Pulmonary artery endothelial cell (primary cell): ENCODE measurements at places on chromosomes 12 and 14. TPM values are rescaled to one million over a fixed set of nuclear protein-coding genes. Genes with fewer than 3 reads are reported as not detected.

The TCL1B gene
- total RNA-seq, result not detected in 2 replicates

The TAS2R19 gene
- total RNA-seq, result 3.9 and 4.1 TPM in 2 replicates

The IAPP gene
- not detected in 2 replicates for total RNA-seq

The ST8SIA1 gene
- 0.07 and 0.11 TPM in 2 replicates for total RNA-seq

The SCN8A gene
- 21.0 and 30.7 TPM in 2 replicates for total RNA-seq

The MYH7 gene
- not detected in 2 replicates for total RNA-seq

The APOLD1 gene
- 3.8 and 5.6 TPM in 2 replicates for total RNA-seq

The DHRS2 gene
- 0.07 and 0.21 TPM in 2 replicates for total RNA-seq

The CELA1 gene
- not detected in 2 replicates for total RNA-seq

The SOX5 gene
- total RNA-seq, result 0.42 and 1.1 TPM in 2 replicates

The PPP1R1A gene
- not detected in 2 replicates for total RNA-seq

The LPAR5 gene
- total RNA-seq, result 0.04 and 0.07 TPM in 2 replicates

The CALM1 gene
- total RNA-seq, result 1,262 and 1,419 TPM in 2 replicates

The RACGAP1 gene
- 49.2 and 84.9 TPM in 2 replicates for total RNA-seq

The OXA1L gene
- 94.2 and 118 TPM in 2 replicates for total RNA-seq

The KLHL33 gene
- under 0.01 and 0.04 TPM in 2 replicates for total RNA-seq

The DLK1 gene
- not detected in 2 replicates for total RNA-seq

The KRT8 gene
- total RNA-seq, result 8.8 and 16.0 TPM in 2 replicates

The SRGAP1 gene
- total RNA-seq, result 1.8 and 2.2 TPM in 2 replicates

The HNF1A gene
- total RNA-seq, result not detected in 2 replicates

The PTPN21 gene
- total RNA-seq, result 4.7 and 7.9 TPM in 2 replicates

The MARS1 gene
- 171 and 179 TPM in 2 replicates for total RNA-seq

The ALDH1L2 gene
- 2.5 and 2.9 TPM in 2 replicates for total RNA-seq

The OAS1 gene
- total RNA-seq, result 8.1 and 14.2 TPM in 2 replicates

The GPR162 gene
- total RNA-seq, result 9.0 and 13.5 TPM in 2 replicates

The IRAK3 gene
- total RNA-seq, result 9.4 and 15.5 TPM in 2 replicates

The AMDHD1 gene
- total RNA-seq, result under 0.01 and 0.07 TPM in 2 replicates

The CCDC38 gene
- not detected in 2 replicates for total RNA-seq

The DEGS2 gene
- 0.04 and 1.1 TPM in 2 replicates for total RNA-seq

The SOAT2 gene
- total RNA-seq, result not detected in 2 replicates

The GDF11 gene
- 3.6 and 5.1 TPM in 2 replicates for total RNA-seq

The INHBE gene
- total RNA-seq, result not detected in 2 replicates

The CACNA1C gene
- not detected in 2 replicates for total RNA-seq

The RPL10L gene
- not detected in 2 replicates for total RNA-seq

The RASSF9 gene
- 0.67 and 0.92 TPM in 2 replicates for total RNA-seq

The NR1H4 gene
- not detected in 2 replicates for total RNA-seq

The REP15 gene
- total RNA-seq, result 1.3 and 3.0 TPM in 2 replicates

The PLXNC1 gene
- total RNA-seq, result 0.53 and 0.71 TPM in 2 replicates

The ASIC1 gene
- 0.14 and 0.59 TPM in 2 replicates for total RNA-seq

The DIO3 gene
- total RNA-seq, result not detected in 2 replicates

The PTGER2 gene
- total RNA-seq, result not detected in 2 replicates

The EXOC3L4 gene
- not detected in 2 replicates for total RNA-seq

The TMEM132C gene
- total RNA-seq, result 0.11 and 0.26 TPM in 2 replicates

The NOVA1 gene
- total RNA-seq, result 2.1 and 2.9 TPM in 2 replicates

The GALNT8 gene
- total RNA-seq, result 0.40 and 2.7 TPM in 2 replicates

The ATP23 gene
- total RNA-seq, result 8.4 and 10.6 TPM in 2 replicates

The KRT78 gene
- not detected in 2 replicates for total RNA-seq

The TCP11L2 gene
- 26.1 and 27.4 TPM in 2 replicates for total RNA-seq

The COX8C gene
- total RNA-seq, result not detected in 2 replicates

The GZMB gene
- total RNA-seq, result not detected in 2 replicates

The PZP gene
- total RNA-seq, result 0.14 and 0.40 TPM in 2 replicates

The CYP27B1 gene
- total RNA-seq, result 0.35 and 0.66 TPM in 2 replicates

The SERPINA10 gene
- not detected in 2 replicates for total RNA-seq

The PTPRQ gene
- total RNA-seq, result not detected in 2 replicates

The ZNF891 gene
- total RNA-seq, result 0.53 and 0.88 TPM in 2 replicates

The SERPINA9 gene
- not detected in 2 replicates for total RNA-seq

The CMA1 gene
- not detected in 2 replicates for total RNA-seq

The PDE6H gene
- not detected in 2 replicates for total RNA-seq
